ENCODE measurements at places on chromosomes 3 and 15.

GRCh38 chr3:155646128-155646527, 98.7 kb downstream of the PLCH1 start:
- DNase-seq: no peak

GRCh38 chr3:196620161-196620604, 19.3 kb upstream of the NRROS start:
- DNase-seq: no peak

GRCh38 chr3:148878095-148878494, 13.0 kb downstream of the CPA3 start:
- DNase-seq: no peak

DNA sequence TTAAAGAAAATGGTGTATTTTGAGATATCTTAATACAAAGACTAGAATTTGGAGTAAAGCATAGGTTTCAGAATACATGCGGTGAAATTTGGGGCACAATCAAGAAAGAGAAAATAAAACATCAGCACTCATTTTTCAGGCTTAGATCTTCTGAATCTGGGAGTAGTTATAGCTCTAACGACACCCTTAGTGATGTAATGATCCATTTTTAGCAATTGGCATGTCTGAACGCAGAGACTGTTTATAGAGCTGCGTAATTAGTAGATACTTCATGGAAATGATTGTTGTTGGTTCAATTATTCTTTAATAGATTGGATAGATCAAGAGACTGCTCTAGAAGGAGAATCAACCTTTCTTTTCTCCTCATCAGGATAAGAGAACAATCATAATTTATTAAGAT, 47.5 kb upstream of the SNRK start:
- no peak for DNase-seq

GRCh38 chr3:66602691-66603090, 101.9 kb upstream of the LRIG1 start:
- DNase-seq: no peak

GRCh38 chr3:14652-15051, 181.9 kb upstream of the CHL1 start:
- DNase-seq: no peak

DNA sequence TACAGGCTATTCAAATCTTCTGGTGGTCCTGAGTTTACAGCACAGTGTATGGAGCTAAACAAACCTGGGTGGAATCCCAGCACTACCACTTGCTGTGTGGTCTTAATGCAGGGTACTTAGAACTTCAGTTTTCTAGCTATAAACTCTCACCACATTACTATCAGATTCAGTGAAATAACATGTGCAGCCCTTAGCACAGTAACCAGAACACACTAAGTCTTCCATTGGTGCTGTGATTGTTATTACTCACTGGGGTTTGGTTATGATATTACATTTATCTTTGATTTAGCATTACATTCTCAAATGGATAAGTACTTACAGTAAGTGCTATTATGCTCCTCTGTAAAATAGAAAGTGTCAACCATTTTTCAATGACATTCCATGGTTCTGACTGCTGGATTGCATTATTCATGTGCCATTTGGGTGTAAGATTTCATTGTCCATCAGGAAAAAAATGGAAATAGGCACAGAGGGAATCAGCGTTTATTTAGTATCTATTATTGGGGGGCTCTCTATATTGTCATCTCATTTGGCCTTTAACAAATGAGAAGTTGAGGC, 81.9 kb downstream of the PDE8A start:
- no peak for DNase-seq

GRCh38 chr3:31227131-31227562, 305.6 kb upstream of the STT3B start:
- no peak for DNase-seq

- DNase-seq: peak; percentile 8
Measured at GRCh38 chr3:124281453-124282316, 289.8 kb upstream of the ROPN1 start.

- no peak for DNase-seq
Measured at GRCh38 chr3:151579571-151580270, 118.9 kb upstream of the IGSF10 start.

DNA sequence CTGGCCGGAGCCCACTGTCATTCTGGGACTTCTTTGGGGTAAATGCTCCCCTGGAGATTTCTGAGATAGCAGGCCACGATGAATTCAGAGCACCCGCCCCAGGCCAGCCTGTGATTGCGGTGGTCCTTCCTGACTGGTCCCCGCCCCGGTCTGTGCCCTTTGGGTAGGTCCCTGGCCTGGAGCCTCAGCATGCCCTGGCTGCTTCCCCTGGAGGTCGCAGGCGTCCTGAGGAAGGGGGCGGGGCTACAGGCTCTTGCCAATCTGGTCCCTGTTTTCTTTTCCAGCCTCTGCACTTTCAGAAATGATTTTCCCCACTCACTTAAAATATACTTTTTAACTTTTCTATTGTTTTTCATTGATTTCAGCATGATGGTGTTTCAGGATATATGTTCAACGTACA, 250.2 kb upstream of the ATP10A start:
- no peak for DNase-seq
